Thyroid gland (tissue), 4 donors: ENCODE measurements at places on chromosomes 7 and 10. TPM values are rescaled to one million over a fixed set of nuclear protein-coding genes. Genes with fewer than 3 reads are reported as not detected.
A peak's percentile ranks its signal among the peaks of the same experiment; 100 is the strongest.

AZGP1 gene
- total RNA-seq, result not detected

TMEM270 gene
- total RNA-seq, result not detected

IDI2 gene
- not detected for total RNA-seq

- no peak for DNase-seq
These were observed 6.3 kb upstream of the IL2RA start for GRCh38 chr10:6068422-6068821.

GRCh38 chr10:73773152-73773879 lies 8.5 kb upstream of the CHCHD1 start:
- DNase-seq, result peak; percentile 50

- DNase-seq, result no peak
These were observed 36.5 kb upstream of the EEPD1 start for GRCh38 chr7:36116347-36117202.

DNA sequence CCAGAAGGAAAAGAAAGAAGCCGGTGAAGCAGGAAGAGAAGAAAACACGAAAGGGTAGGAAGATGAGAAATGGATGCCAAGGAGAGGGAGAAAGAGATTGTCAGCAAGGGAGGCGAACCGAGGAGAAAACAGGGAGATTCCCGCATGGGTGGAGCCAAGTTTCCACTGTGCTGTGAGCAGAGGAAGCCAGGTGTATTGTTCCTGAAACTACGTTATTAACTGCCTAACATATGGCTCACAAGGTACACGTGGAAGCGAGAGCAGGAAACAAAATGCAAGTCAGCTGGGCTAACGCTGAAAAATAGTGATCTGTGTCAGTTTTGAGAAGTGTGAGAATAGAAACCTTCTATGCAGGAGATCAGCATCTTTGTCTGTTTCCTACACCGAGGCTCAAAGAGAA lies 20.4 kb upstream of the HIPK2 start:
- no peak for DNase-seq

DNA sequence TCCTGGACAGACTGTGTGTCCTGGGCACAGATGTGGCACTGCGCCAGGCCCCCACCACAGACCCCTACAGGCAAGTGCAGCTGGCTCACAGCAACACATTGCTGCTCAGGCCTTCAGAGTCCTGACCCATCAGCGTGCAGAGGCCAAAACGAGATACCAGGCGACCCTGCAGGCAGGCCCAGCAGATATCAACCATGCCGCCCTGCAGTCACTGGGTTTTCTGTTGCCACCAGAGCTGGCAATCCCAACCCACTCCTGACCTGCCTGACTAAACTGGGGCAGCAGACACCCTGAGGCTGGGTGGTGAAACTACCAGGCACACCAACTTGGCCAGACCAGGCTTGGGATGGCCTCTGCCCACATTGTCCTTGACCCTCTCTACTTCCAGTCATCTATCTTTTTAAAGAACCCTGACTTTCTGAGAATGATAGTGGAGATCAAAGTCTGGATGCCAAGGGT lies 20.3 kb downstream of the ZCCHC24 start:
- no peak for DNase-seq

- no peak for DNase-seq
These were observed 65.5 kb downstream of the GRB10 start for GRCh38 chr7:50717181-50717580.
